ENCODE measurements at places on chromosomes 7 and 10.

GRCh38 chr7:82359426-82359825 lies 84.2 kb downstream of the CACNA2D1 start:
- DNase-seq = no peak

GRCh38 chr7:117068511-117069145 lies 115.3 kb downstream of the ST7 start:
- no peak for DNase-seq

DNA sequence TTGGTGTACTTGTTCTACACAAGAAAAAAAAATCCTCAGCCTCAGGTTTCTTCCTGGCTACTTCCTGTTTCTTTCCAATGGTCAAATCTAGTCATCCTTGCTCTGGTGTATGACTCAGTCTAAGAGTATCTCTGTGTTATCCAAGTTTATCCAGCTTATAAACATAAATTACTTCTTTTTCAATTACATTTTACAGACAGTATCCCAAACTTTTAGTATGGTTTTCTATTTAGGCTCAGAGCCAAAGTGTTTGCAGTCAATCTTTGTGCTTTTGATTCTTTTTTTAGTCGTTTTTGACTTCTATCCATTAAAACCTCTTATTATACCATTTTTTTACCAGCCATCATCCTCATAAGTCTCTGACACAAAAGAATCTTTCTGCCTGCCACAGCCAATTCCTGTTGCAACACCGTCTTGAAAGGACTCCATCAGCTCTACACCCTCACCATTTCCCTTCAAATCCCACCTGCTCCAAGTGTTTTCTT lies 294.6 kb downstream of the PTEN start:
- no peak for DNase-seq

GRCh38 chr10:11488126-11488525 lies 123.3 kb downstream of the USP6NL start:
- DNase-seq = no peak

- no peak for DNase-seq
Observed at GRCh38 chr10:18196806-18197550, 56.8 kb downstream of the CACNB2 start.

DNA sequence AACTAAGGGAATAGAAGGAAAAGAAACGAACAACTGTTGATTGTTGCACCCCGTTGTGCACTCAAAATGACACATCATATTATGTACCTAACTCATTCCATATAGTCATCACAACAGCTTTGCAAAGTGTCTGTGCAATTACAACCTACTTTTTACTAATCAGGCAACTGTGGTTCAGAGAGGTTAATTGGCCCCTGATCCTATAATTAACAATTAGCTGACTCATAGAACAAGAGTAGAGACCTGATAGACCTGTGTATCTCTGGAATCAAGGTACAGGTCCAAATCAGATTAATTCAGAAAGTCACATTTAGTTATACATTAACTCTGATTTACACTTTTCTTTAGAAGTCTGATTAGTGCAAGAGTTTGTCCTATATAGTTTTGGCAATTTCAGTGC lies 122.5 kb upstream of the CDK13 start:
- DNase-seq = no peak

GRCh38 chr7:143499743-143500348 lies 22.2 kb downstream of the TAS2R41 start:
- DNase-seq = no peak

DNA sequence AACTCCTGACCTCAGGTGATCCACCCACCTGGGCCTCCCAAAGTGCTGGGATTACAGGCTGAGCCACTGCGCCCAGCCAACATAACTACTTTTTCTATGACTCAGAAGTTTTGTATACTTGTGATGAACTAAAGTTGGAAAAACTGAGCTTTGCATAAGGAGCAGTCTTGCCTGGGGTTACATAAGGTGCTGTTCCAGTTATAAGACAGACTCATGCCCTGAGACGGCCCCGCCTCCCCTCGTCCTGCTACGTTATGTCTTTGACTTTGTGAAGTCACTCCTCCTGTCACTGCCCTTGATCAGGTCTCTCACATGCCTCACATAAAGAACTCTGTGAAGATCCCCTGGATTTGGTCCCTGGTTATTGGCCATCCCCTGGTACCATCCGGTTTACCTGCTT lies 40.4 kb upstream of the OPN4 start:
- DNase-seq = no peak

GRCh38 chr7:49845626-49846025 lies 72.2 kb downstream of the VWC2 start:
- no peak for DNase-seq

- no peak for DNase-seq
Observed at GRCh38 chr10:34780818-34781380, 34.2 kb downstream of the PARD3 start.

- DNase-seq = no peak
Observed at GRCh38 chr7:109049366-109049765, 479.7 kb downstream of the DNAJB9 start.

- DNase-seq = no peak
Observed at GRCh38 chr10:11527068-11527467, 84.4 kb downstream of the USP6NL start.

GRCh38 chr7:102320601-102321350 lies 34.1 kb downstream of the SH2B2 start:
- no peak for DNase-seq

- DNase-seq = no peak
Observed at GRCh38 chr7:70925411-70926115, 206.4 kb upstream of the GALNT17 start.

DNA sequence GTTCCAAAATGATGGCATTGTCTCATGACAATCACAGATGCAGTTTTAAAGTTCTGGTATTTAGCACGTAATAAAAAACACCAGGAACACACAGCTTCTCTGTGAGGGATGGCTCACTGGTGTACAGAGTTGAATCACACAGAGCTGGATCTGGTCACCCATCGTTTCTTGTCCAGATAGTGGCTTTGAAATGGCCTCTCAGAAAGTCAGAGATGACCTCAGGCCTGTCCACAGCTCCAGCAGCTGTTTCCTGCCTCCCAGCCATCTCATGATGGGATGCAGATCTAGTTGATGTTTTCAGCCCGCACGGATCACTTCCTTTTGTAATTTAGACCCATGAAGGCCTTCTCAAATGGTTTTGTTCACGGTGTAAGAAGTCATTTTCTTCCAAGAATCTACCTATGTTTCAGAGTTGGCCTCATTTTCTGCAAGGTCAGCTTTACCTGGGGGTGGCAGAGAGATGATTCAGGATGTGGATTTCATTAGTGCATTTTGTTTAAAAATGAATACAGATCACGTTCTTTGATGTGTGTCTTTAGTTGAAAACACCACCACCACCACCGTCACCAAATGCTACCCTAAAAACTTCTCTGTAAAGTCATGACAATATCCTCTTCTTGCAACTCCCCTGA lies 166.2 kb downstream of the SNX10 start:
- no peak for DNase-seq

DNA sequence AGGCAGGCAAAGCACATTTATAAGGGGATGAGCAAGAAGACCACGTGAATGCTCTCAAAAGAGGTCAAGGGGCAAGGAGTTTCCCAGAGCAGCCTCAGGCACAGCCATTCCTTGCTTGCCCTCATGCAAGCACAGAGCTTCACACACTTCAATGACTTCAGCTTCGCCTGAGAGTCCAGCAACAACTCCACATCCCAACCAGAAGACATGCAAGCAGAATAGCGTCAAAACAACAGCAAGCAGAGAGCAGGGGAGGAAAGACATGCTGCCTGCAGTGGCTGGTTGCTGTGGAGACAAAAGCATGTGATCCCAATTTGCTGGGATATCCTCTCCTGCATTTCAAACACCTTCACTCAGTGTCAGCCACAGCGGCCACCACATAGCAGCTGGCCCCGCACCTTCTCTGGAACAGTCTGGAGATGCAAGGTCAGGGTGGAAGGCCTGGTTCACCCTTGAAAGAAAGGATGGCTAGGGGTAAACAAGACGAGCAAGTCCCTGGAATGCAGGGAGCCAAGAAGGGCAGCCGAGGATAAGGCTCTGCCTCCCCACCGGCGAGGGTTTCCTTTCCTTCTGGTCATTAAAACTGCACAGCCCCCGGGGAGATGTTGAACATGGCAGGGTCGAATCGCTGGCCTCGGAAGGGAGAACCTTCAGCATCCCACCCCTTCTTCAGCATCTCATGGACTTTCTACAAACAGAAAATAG lies 60.2 kb upstream of the CAMK2B start:
- DNase-seq = no peak

GRCh38 chr10:104246976-104247375 lies 7.7 kb upstream of the GSTO1 start:
- no peak for DNase-seq

- no peak for DNase-seq
Observed at GRCh38 chr7:132145466-132145865, 430.8 kb downstream of the PLXNA4 start.

DNA sequence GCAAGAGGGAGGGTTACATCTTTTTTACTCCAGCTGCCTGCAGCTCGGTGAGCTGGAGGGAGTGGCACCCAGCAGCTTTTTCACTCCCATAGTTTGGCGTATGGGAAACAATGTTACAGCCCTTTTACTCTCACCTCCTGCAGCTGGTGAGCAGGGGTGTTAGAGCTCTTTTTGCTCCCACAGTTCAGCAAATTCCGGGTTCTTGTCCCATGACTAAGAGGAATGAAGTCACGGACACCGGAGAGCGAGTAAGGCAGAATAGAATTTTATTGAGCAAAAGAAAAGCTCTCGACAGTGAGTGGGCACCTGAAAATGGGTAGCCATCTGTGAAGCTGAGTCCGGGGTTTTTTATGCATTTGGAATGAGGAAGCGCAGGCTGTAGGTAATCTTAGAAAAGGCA lies 446.6 kb downstream of the GFRA1 start:
- no peak for DNase-seq

GRCh38 chr10:96681524-96681923 lies 38.8 kb downstream of the PIK3AP1 start:
- no peak for DNase-seq

DNA sequence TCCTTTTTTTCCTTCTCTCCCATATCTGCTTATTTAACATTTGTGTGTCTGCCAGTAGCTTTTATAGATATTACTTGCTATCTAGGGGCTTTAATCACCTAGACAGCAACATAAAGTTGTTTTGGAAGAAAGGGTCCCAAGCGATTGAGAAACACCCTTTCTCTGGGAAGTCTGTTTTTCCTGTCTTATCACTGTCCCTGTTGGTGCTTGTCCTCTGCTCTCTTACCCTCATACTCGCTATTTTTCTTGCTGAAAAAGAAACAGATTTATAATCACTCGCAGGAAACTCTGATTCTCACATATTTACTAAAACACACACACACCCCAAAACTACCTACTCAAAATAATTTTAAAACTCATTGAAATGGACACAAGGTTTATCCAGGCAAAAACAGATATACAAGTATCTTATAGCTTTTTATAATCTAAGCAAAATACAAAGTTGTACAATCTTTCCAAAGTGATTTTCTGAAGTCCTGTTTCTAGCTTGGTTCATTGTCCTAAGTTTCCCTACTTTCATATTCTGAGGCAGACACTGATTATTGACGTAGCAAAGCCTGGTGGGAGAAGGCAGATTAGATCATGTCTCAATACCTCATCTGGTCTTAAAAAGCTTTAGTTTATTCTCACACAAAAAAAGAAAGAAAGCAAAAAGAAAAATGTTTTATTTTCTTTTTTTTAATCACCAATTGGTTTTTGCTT lies 157.3 kb downstream of the CACNA2D1 start:
- no peak for DNase-seq

GRCh38 chr10:117492504-117492903 lies 50.0 kb upstream of the EMX2 start:
- DNase-seq = no peak

- peak; percentile 43 for DNase-seq
Observed at GRCh38 chr10:6173203-6173602, 29.5 kb upstream of the PFKFB3 start.

GRCh38 chr10:102241032-102241443 lies 274 bp downstream of the PITX3 start:
- DNase-seq = no peak

DNA sequence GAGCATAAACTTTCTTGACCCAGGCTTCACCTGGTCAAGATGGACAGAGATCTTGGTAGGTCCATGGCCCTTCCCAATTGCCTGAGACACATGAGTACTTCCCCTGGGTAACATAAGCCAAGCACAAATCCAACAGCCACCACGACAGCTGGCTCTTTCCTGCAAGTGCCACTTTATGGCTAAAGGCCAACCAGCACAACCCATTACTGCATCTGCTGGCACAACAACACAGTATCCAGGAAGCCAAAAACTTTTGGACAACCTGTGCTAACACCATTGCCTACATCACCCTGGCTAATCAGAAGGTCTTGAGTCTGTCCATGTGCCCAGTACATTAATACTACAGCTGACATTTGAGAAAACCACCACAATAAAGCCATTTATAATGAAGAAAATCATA lies 548.0 kb upstream of the SEMA3D start:
- DNase-seq = no peak

DNA sequence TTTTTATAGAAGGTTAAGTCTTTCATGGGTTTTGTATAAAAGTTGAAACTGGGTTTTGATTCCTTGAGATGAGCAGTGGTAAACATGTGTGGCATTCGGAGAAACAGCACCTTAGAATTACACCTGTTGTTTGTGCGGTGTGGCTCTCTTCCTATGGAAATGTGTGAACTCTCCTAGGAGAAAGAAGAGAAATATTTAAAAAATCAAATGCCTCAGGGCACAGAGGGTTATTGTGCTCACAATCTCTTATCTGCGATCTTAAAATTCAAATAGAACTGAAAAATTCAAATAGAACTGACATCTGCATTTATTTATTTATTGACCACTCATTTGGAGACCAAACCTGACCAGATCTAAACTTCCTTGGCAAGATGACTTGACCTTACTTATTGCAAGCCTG lies 18.1 kb upstream of the NRP1 start:
- DNase-seq = no peak

- no peak for DNase-seq
Observed at GRCh38 chr7:17493446-17493845, 195.0 kb downstream of the AHR start.

- no peak for DNase-seq
Observed at GRCh38 chr10:78258323-78259030, 224.8 kb downstream of the RPS24 start.

DNA sequence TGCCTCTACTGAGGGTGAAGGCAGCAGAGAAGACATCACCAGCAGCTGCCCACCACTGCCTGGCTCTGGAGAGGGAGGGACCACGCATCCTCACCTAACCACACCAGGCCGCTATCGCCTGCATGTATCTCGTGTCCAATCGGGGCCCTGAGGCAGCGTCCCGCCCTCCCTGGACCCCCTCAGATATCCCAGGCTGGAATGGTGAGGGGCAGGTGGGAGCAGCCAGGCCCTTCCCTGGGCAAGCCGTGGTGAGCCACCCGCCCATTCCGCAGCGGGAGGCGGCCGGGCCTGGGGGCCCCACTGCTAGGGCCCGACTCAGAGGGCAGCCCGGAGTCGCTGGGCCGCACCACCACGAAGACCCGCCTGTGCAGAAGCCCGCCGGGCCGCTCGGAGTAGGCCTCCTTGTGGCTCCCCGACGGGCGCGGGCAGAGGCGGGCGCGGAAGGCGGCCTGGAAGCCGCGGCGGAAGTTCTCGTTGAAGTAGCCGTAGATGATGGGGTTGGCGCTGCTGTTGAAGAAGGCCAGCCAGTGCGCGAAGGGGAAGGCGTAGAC lies 21.6 kb upstream of the PPA1 start:
- no peak for DNase-seq
